Activated effector memory CD4-positive, alpha-beta T cell treated with Interleukin-2 at 50 U/mL for 16 hours (primary cell): ENCODE measurements at places on chromosomes 3 and 15.

DNA sequence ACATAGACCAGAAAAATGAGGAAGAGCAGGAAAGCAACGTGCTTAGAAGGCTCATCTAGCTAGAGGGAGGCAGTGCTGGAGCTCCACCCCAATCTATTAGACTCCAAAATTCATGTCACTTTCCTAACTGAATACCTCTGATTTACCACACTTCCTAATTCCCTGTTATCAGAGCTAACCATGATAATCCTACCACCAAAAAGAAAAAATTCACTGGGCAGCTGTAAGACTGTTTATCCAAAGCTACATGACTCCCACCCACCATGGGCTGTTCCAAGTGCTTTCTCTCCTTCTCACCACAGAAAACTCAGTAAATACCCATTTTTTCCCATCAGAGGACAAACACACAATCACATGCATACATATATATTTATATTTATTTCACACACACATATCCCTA is 479.5 kb upstream of the WNT5A start:
- DNase-seq = no peak

- no peak for DNase-seq
These were observed 124.5 kb downstream of the PEAK1 start for GRCh38 chr15:77295446-77295845.

DNA sequence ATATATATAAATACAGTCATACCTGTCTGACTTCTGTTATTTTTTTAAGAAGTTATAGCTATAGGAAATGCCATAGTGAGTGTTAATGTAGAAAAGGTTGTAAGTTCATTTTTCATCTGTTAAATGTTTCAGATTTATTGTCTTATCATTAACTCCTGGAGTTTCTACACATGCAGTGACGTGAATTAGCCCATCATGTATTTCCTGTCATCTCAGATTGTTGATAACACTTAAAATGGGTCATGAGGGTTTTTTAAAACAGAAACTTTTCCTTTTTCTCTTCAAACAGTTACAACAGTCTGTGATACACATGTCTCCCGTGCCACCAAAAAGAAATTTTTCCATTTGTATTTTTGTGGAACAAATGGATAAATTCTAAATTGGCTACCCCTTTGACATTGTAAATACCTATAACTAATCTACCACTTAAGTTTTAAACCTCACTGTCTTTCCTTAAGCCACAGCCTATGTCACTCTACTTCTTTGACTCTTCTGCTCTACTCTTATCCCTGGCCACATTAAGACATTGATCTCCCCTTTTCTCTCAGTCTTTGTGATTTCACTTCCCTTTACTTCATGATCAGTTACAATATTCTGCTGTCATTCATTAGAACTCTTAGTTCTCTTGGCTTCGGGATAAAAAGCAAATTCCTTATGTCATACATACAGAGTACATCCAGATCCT is 89.1 kb downstream of the NEO1 start:
- DNase-seq = no peak

GRCh38 chr15:101097111-101097510 is 154.7 kb downstream of the CHSY1 start:
- DNase-seq = no peak

DNA sequence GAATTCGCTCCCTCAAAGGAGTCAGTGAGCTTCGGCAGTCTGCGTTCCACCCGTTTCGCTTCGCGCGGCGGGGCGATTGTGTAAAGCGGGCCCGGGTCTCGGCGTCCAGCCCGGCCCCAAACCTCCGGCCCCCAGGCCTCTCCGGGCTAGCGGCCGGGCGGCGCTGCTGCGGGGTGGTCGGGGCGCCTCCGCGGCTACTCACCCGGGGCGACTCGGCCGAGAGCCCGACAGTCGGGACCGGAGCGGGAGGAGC is 412 bp downstream of the CHDH start:
- no peak for DNase-seq

GRCh38 chr3:180358179-180358578 is 243.8 kb upstream of the TTC14 start:
- DNase-seq = no peak

- DNase-seq = no peak
These were observed 98.3 kb upstream of the VGLL3 start for GRCh38 chr3:87088993-87089841.

- DNase-seq = no peak
These were observed 491.6 kb upstream of the TPRG1 start for GRCh38 chr3:188680189-188680588.

DNA sequence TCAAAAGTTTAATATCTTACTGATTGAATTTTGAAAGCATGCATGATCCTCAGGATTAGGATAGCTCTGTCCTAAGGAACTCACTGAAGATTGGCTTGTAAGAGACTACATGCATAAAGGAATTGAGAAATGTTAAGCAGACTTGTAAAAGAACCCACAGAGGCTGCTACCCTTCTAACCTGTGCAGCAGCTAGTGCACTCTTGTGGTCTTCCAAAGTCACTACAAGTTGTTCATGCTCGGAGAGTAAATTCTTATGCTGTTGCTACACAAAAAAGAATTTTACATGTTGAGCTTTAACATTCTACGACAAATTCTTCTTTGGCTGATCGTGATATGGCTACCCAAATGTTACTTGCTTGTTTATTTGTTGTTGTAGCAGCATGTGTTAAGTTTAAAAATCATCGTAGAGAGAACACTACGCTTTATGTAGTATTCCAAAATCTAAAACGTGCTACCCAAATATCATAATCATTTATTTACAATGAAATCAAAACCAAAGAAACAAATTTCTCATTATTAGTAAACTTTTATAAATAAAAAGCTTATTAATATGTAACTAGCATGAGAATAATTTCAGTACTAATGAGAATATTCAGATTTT is 55.0 kb downstream of the GOLIM4 start:
- no peak for DNase-seq

DNA sequence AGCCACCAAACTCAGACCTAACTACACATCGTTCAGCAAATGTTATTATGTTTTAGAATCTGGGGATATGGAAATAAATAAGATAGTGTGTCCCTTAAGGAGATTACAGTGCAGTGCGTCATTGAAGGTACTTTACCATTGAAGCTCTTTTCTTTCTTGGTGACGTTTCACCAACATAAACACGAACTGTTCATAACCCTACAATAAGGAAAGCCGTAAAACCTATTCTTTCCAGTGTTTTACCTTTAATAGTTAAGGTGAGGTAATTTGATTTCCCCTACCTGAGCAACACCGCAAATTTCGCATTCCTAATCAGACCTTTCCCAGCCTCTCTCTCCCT is 826 bp downstream of the CCDC66 start:
- DNase-seq = no peak

DNA sequence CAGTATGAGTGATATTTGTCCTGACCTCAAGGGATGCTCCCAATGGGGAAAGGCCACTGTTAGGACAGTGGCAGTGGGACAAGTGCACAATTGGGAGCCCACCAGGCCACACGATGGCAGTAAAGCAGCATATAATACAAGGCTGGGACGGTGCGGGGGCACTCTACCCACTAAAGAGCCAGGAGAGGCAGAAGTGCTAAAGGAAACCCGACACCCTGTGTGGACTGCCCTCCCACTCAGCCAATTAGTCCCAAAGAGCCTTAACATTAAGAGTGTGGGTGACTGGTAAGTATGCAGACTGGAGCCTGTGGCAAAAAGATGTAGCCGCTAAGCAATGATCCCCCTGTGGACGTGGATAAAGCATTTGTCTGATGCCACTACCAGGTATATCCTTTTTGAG is 8.2 kb upstream of the ZNF589 start:
- peak; percentile 8 for DNase-seq

DNA sequence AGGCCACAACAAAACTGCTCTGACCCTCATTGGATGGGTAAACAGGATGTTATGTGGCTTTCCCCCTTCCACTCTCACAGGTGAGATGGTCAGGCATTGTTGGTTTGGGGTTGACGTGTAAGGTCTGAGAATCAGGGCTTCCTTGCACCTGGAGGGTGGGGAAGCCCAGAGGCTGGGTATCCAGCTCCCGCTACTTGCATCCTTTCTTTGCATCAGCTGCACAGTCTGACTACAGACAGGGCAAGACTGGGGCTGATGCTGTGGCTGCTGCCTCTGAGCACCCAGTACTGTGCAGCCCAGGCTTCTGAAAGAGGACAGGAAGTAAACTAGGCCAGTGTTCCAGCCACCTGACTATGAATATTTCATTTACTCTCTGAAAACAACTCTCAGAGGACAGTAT is 58.0 kb upstream of the ATP2B2 start:
- no peak for DNase-seq

DNA sequence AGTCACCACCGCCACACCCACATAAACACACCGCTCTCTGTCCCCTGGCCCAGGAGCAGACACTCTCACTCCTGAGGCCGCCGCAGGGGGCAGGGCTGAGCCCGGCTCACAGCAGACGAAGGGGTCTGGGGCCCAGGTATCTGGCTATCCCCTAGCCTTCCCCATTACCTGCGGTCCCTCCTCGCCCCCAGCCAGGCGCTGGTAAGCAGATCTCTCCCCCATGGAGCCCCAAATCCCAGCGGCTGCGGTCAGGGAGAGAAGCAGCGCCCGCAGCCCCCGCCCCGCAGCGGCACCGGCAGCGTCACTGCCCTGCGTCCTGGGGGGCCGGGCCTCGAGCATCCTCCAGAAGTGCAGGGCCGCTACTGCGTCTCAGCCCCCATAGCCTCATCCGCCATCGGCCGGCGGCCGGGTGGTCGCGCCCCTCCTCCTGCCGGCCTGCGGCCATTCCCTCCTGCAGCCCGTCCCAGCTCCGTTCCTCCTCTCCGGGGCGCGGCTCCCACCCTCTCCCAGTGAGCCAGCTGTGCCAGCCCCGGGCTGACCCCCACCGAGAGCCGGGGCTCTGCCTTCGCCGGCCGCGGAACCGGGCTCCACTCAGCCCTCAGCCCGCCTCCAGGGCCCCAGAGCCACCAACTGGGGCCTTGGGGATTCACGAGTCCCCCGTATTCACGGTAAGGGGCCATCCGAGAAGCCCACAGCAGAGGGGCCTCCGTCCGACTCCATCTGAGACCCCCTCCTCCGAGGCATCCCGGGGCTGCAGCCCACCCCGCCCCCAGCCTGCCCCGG is 13.1 kb downstream of the TNK2 start:
- peak; percentile 61 for DNase-seq

- DNase-seq = no peak
These were observed 24.8 kb downstream of the PSTPIP1 start for GRCh38 chr15:77019521-77020331.

DNA sequence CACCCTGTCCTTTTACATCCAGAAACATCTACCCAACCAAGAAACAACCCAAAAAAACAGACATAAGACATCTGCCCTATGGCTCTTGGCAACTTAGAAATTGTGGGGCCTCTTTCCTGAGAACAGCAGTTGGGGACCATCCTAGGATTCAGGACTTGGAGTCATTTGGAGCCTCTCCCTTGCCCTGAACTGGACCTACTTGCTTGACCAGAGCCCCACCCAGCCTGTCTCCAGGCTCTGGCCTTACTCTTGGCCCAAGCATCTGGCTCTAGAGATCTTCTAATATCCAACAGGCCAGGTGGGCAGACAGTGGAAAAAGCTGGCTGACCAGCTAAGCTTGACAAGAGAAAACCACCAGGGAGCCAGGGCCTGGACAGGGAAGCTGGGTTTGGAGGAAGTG is 99.1 kb upstream of the C2CD4B start:
- no peak for DNase-seq

DNA sequence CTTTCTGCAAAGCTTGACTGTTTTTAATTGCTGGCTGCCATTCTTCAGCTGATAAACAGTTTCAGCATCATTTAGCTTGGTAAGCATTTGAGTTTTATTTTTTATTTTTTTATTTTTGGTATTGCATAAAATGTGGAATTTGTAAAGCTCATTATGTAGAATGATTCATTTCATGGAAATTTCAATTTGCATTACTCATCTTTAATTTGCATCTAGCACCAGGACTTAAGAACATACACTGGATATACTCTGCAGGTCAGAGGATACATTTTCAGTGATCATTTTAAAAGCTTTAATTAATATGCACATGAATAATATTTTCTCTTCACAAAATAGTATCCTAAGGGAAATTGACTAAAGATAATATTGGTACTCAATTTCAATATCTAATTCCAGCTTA is 732.4 kb upstream of the BCHE start:
- no peak for DNase-seq

DNA sequence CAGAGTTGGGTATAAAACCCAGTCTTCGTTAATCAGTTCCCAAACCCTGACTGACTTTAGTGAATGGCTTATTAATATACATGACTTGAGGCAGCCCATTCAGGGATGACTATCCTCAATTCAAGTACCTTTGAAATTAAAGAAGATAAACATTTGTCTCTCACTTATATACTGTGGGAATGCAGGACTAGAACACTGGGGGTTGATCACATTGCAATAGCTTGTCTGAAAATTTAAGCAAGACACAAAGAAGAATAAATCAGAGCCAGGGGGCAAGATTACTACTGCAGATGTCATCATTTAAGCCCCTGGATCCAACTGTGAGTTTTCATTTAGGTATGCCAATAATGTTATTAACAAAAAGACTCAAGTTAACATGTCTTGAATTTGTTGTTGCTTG is 647.7 kb downstream of the ZPLD1 start:
- no peak for DNase-seq

GRCh38 chr3:99413504-99413903 is 224.9 kb upstream of the COL8A1 start:
- DNase-seq = no peak

GRCh38 chr3:122646146-122646988 is 34.3 kb upstream of the PARP14 start:
- no peak for DNase-seq

DNA sequence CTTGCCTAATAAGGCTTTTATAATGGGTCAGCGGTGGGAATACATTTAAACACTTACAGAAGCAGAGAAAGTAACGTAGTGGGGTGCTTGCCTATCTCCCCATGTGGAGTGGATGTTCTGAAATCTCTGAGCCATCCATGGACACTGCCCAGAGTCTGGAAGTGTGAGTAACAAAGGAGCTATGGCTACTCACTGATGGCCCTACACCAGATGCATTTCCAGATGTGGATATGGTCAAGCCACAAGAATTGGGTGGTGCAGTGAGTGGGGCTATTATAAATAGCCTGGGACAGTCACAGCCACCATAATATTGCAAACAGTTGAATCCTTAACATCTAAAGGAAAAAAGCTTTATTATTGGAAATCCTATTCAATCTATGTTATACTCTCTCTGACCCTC is 96.6 kb downstream of the CGNL1 start:
- DNase-seq = no peak

GRCh38 chr3:13612829-13613228 is 63.9 kb downstream of the FBLN2 start:
- no peak for DNase-seq

GRCh38 chr15:64066451-64066850 is 20.2 kb upstream of the DAPK2 start:
- no peak for DNase-seq

DNA sequence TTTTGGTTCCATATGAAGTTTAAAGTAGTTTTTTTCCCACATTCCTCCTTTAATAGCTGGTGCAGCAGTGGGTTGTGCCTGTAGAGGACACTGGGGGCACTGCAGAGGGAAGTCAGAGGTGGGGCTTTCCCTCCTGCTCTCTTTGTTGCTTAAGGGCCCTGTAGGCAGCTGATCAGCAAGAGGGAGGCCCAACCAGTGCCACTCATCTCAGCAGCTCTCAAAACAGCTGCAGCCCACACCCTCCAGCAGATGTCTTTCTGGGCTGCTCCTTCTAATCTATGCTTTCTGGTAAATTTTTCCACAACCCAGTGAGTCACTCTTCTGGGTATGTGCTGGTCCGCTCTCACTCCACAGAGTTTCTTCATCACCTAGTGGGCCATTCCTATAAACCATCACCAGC is 263.8 kb downstream of the FEZF2 start:
- no peak for DNase-seq
